Nucleus accumbens (tissue), 56 donors: ENCODE measurements at places on chromosomes 7 and 10.

DNA sequence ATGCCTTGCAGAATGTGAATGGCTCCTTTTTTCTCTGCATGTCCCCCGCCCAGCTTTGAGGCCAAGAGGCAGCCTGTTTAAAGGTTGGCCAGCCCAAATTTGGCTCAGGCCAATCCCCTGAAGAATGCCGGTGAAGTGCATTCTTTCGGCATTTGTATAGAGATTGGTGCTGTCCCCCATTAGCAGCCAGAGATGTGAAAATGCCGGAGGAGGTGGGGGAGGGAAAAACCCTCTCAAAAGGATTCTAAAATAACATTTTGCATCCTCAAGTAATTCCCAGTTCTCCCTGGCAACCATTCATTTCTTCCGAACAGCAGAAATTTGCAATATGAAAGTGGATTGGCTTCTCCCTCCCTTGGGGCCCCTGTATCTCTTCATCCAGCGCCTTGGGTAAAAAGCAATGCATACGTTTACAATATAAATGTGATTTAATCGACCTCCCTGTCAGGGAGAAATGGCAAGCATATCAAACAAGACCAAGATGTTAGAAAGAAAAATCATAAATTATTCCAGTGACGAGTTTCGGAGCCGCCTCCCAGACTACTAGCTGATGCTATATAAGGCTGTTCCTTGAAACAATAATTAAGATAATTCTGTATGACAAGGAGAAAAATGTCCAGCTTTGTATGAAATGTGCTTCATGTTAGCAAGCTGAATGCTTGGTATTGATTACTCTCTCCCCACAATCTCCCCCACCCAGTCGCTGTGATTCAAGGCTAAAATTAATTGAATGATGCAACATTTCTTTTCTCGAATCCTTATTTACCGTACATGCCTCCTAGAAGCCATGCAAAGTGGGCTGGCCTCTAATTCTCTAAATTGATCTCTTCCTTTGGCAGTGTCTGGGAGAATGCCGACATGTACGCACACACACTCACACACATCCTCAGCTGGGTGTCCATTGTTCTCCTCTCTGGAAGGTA is 323.7 kb downstream of the RPS24 start:
- DNase-seq: no peak

DNA sequence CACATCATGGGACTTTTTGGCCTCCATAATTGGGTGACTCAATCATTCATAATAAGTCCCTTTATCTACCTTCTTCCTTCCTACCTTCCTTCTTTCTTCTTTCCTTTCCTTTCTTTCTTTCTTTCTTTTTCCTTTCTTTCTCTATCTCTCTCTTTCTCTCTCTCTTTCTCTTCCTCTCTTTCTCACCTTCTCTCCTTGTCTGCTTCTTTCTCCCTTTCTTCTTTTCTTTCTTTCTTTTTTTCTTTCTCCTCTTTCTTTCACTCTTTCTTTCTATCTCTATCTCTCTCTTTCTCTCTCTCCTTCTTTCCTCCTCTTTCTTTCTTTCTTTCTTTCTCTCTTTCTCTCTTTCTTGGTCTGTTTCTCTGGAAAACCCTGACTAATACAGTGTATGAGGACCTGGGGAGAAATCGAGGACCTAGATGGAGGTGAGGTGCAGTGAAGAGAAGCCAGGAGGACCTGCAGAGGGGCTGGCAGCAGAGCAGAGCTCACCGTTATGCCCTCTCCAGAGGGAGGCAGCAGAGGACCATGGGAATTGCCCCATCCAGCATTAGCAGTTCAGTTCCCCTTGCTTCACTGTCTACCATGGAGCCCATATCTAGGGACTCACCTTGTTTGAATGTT is 52.7 kb upstream of the BTRC start:
- no peak for DNase-seq

- no peak for DNase-seq
These were observed 13.3 kb upstream of the RPA3 start for GRCh38 chr7:7731732-7732131.

- DNase-seq: no peak
These were observed at the start of gene CD36 for GRCh38 chr7:80637911-80638765. Gene CD36, plus strand, starts transcription at chr7:80638642. Its CDS starts 8,099 bp downstream, at chr7:80646741.

- DNase-seq: no peak
These were observed 16.2 kb upstream of the ZNF488 start for GRCh38 chr10:47400251-47400650.

DNA sequence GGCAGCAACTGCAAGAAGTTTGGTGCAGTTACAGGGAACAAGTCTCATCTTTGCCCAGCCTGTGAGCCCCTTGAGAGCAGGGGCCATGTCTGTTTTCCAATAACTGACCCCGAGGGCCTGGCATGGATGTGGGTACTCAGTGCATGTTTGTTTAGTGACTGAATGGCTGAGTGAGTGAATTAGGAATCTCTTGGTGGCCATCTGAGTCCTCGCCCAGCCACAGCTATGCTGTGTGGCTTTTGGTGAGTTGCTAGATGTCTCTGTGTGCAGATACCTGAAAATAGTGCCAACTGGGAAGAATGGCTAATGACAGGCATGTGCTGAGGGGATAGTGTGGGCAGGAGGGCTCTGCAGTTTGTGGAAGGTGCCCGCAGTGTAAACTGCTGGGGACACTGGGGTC is 54.4 kb upstream of the PCBD1 start:
- DNase-seq: no peak

DNA sequence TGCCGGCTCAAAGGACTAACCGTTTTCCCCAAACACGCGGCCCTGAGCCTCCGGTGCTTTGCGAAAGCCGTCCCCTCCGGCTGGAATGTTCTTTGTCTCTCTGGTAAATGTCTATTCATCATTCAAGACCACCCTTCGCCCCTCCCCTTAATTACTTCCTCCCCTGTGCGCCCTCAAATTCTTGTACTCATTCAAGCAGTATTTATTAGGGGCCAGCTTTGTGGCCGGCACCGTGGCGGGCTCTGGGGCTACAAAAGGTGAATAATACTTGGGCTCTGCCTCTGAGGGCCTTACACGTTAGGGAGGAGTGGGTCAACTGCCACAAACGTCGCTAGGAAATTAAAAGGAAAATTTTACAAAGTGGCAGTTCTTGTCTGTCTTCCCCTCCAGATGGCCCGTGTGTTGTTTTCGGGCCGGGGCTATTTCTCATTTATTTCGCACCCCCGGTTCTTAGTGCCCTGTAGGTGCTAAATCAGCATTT is 1.5 kb upstream of the MEST start:
- no peak for DNase-seq

DNA sequence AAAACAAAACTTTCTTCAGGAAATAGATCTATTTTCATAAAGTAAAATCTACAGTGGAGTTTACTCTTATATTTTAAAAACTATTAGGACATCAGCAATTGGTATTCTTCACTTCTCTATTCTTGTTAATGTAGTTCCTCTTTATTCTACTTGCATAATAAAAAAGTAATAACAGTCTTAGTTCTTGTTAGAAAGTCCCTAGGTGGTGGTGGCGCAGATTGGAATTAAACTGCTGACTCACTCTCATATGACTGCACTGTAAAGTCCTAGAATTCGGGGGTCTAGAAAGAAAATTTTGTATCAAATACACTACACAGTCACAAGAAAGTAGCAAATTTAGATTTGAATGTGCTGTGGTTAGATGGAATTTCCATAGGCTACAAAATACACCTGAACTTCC is 44.6 kb upstream of the TES start:
- no peak for DNase-seq

DNA sequence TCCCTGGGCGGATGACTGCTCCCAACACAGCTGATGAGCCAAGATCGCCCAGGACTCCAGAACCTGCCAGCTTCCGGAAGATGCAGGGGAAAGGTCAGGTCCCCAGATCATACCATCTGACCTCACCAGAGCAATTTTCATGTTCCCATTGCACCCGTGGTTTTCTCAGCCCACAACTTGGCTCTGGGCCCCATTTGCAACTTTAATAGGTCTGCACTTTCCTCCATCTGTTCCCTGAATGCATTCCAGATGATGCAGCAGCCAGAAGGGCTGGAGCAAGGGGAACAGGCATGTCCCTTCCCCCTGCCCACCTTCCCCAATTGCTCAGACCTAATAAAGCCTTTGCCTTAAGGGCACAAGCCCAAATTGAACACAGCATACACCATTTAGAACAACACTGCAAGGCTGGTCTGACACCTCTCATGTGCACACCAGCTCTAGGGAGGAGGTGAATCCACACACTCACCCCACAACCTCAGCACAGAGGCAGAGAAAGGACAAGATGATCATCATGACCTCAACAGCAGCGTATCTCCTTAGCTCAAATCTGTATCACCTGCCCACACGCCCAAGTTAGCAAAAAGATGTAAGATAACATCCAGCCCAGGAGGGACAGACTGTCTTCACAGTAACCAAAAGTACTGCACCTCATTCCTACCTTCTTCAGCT is 87.5 kb downstream of the PLXNA4 start:
- DNase-seq: no peak

DNA sequence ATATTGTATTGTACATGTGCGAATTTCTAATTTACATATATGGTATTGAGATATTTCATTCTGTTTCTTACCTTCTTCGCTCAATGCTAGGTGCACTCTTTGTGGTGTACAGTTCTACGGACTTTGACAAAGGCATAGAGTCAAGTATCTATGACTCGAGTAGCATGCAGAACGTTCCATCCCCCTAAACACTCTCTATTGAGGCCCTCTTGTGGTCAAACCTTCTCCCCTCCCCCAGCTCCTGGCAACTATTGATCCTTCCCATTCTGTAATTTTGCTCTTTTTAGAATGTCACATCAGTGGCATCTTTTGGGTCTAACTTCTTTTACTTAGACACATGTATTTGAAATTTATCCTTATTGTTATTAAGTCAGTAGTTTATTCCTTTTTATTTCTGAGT is 30.7 kb upstream of the GDF10 start:
- DNase-seq: no peak

- no peak for DNase-seq
These were observed 51.0 kb upstream of the INPP5A start for GRCh38 chr10:132486539-132487121.
